ENCODE measurements at places on chromosomes 4 and X.

DNA sequence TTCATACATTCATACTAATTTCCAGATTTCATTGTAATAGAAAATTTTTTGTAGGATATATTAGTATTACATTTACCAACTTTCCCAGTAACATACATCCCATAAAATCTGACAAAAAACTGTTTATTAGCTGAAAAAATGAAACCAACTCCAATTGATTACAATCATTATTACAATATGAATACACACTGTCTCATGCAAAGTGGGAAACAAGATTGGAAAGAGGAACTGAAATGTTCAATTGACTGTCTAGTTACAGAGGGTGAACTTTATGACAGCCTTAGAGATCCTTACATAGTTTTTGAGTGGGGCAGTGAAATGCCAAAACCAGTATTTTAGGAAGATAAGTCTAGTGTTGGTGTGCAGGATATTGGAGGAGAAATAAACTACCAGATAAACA lies 2.3 kb upstream of the AMBN start:
- DNase-seq: no peak

- DNase-seq: no peak
Observed at GRCh38 chr4:106493086-106493485, 124.5 kb upstream of the GIMD1 start.

- DNase-seq: no peak
Observed at GRCh38 chrX:43940816-43941474, 32.2 kb downstream of the NDP start.

GRCh38 chrX:14864631-14865030 lies 8.2 kb downstream of the FANCB start:
- DNase-seq: no peak

DNA sequence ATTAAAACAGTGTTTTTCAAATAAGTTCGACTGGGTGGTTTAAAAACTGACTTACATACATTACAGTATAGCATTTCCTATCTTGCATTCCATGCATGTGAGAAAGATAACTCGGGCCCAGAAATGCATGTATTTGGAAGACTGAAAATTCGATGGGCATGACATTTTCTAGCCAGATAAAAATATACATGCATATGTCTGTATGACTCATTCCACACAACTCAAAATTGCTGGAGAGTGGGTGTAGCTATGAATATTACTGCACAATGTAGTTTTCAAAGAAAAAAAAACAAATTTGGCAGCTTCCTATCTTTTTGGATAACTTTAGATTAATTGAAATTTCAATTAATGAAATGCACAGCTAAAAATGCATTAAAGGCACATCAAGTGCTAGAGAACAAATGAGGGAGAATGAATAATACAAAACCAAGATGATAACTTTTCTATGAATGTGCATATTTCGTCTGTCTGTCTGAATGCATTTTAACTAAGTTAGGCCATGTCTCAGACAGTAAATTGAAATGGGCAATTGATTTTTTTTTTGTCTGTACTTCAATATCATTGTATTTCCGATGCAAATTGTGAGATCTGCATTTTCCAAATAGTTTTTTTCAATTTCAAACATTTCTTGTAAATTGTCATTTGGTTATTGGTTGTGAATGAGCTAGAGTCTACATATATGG lies 54.5 kb upstream of the GABRA2 start:
- DNase-seq: no peak

DNA sequence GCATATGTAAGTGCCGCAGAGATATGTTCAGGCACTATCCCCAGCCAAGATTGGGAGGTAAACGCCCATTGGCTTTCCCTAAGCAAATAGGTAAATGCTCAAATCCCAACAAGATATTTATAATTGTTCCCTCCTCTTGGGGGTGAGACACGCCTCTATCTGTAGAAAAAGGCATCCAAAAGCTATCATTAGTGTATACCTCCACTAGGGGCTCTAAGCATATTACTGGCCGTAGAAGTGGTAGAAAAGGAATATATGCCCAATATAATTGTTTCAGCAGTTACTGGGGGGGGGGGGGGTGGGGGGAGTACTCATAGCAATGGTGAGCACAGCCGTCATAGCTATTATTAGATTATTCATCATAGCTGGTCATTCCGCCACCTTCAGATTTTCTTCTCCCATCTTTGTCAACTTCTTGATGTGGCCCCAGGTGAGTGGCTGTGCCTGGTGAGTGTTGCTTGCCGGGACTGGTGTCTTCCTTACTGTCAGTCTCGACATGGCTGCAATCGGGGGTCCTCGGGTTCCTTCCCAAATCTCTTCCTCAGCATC lies 53.3 kb upstream of the WDR1 start:
- no peak for DNase-seq

DNA sequence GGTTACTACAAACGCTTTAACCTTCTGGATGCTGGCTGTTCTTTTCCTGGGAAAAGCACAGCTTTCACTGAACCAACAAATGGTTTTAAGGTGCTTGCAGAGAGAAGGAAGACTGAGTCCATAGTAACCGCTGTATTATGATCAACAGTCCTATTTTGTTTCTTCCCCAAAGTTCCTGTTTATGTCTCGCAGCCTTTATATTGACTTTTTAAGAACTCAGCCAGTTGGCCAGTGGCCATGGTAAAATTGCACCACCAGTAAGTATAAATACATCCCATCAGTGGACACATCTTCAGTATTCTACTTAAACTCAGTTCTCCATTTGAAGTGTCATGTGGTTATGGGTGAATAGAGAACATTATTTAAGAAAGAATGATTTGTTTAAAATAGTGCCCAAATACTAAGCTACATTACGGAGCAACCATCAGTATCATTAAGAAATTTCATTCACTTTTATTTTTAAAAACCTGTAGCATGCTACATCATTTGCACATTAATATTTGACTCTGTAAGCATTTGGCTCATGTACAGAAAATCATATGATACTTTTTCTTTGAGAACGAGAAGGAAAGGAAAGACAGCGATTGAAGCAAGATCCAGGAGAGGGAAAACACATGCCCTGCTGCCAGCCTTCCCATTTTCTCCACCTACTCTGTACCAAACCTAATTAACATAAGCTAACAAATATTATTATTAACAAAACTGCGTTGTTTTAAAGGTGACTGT lies 287.0 kb downstream of the ARHGAP24 start:
- DNase-seq: no peak

DNA sequence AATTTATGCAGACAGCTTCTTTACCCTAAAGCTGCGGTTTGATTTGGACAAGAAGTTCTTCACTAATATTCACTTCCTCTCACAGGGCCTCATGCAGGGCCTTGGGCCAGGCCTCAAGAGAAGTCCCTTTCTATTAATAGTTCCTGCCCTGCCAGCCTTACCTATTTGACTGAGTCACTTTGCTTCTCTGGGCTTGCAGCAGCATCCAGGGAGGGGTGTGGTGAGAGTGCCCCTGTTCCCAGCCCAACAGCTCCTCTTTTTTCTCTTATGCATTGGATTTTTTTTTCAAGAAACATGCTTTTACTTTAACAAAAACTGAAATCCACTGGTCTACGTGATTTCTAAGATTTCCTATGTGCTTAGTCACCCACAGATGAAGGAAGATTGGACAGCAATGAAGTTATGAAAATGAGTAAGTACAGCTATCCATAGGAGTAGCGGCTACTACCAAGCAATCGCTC lies 26.7 kb downstream of the FAM156B start:
- no peak for DNase-seq

- DNase-seq: no peak
Observed at GRCh38 chr4:43275779-43276178, 383.3 kb downstream of the GRXCR1 start.

GRCh38 chr4:78612398-78613178 lies 61.0 kb downstream of the ANXA3 start:
- no peak for DNase-seq

GRCh38 chrX:27597508-27597907 lies 7.4 kb downstream of the DCAF8L2 start:
- DNase-seq: no peak

DNA sequence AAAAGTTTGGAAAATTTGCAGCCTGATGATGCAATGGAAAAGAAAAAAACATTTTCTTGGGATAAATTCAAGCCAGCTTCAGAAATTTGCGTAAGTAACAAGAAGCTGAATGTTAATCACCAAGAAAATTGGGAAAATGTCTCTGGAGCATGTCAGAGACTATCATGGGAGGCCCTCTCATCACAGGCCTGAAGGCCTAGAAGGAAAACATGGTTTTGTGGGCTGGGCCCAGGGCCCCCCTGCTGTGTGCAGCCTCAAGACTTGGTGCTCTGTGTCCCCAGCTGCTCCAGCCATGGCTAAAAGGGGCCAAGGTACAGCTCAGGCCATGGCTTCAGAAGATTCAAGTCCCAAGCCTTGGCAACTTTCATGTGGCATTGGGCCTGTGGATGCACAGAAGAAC lies 1049.8 kb upstream of the GRIA3 start:
- DNase-seq: no peak

GRCh38 chr4:154551872-154552686 lies 1.9 kb upstream of the PLRG1 start:
- DNase-seq: peak; percentile 78

Measured in stimulated activated CD4-positive, alpha-beta T cell treated with anti-CD3 and anti-CD28 coated beads, Interleukin-4, amount 100 ng/mL, for 24 hours (primary cell).